G401 (cell line): ENCODE measurements at places on chromosomes 3 and 15. TPM values are rescaled to one million over a fixed set of nuclear protein-coding genes. Genes with fewer than 3 reads are reported as not detected.

The STARD5 gene
- total RNA-seq = not detected in 2 replicates

The ATP13A5 gene
- total RNA-seq = not detected in 2 replicates

The FAM174B gene
- total RNA-seq = 2.8 and 10.0 TPM in 2 replicates

The PLIN1 gene
- 0.07 TPM in 1 of 2 replicates, not detected in the other for total RNA-seq

The TIPIN gene
- total RNA-seq = 19.3 and 44.8 TPM in 2 replicates

The PPP2R3A gene
- total RNA-seq = 0.88 and 3.6 TPM in 2 replicates

The RLBP1 gene
- total RNA-seq = 0.95 and 6.6 TPM in 2 replicates

The ASB7 gene
- 8.6 and 12.2 TPM in 2 replicates for total RNA-seq

The DNAH12 gene
- not detected in 2 replicates for total RNA-seq

The SPESP1 gene
- total RNA-seq = 0.17 and 0.43 TPM in 2 replicates

The FBXO40 gene
- not detected in 2 replicates for total RNA-seq

The GP9 gene
- not detected in 2 replicates for total RNA-seq

The GJD2 gene
- 9.6 and 17.1 TPM in 2 replicates for total RNA-seq

The C3orf22 gene
- total RNA-seq = not detected in 2 replicates

The GOLGA6B gene
- total RNA-seq = not detected in 2 replicates
